ENCODE measurements at places on chromosomes 11 and 22.

DNA sequence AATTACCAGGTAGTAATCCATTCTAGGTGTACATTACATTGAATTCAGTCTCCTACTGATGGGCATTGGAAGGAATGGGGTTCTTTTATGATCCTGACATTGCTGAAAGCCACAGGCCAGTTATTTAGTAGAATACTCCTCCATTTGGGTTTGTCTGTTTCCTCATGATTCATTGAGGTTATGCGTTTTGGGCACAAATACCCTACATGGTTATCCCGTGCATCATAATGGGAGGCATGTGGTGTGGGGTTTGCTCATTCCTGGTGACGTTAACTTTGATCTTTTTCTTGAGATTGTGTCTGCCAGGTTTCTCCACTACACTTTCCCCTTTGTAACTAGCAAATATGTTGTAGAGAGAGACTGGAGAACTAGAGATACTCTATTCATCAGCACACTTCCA is 5.5 kb downstream of the FOLR3 start:
- no peak for DNase-seq

DNA sequence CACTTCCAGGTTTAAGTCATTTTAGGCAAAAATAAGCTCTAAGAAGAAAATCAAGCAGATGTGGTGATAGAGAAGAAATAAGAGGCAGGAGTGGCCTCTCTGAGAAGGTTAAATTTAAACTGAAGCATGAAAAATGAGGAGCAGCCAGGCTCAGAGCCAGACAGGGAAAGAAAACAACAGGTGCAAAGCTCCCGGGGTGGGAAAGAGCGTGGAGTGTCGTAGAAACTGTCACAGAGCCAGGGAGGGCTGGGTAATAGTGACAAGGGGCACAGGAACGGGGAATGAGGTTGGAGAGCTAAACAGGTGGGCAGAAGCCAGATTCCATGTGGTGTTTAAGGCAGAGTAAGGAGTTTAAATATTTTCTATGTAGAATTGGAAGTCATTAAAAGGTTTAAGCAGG is 132.1 kb upstream of the BLID start:
- DNase-seq: no peak

DNA sequence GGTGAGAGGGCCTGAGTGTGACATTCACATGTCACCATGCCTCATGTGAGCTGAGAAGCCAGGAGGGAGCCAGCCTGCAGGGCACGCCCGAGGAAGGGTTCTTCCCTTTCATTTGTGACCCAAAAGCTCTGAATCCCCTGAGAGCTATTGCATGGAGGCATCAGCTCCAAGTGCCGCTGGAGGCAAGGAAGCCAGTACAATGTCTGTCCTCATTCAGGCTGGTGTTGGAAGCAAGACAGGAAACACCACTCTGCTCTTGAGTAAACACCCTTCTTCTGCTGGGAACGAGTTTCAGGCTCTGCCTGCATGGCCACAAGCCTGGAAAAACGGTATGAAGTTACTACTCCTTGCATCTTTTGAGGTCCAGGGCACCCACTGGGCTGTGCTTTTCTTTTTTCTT is 83.8 kb upstream of the LARGE1 start:
- DNase-seq: no peak

- no peak for DNase-seq
These were observed 110.6 kb downstream of the TP53I11 start for GRCh38 chr11:44840085-44840478.

DNA sequence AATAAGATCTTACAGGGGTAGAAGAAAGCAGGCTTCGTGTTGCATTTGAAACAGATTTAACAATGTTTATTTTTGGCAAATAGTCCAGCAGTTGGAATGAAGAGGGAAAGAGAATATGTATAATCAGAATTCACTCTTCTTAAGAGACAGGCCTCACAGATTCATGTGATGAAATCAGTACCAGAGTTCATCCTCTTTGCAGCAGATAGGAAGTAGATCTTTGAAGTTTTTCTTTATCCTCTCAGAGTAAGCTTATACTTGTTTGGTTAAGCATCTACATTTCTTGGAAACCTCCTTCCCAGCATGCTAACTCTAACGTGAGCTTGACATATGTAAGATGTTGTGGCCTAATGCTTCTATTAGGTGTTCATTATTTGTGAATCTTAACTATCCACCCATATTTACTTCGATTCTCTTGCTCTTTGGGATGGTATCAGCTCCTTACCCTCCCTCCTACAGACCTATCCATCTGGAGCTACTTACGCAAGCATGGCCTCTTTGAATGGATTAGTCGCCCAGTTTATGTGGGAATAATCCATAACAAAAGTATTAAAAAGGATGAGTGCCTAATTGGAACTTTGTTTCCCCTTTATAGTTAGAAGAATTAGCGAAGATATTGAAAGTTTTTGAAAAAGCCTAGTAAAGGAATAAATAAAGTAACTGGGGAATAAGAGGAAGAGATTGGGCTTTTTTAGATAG is 80.1 kb downstream of the PRMT3 start:
- no peak for DNase-seq

DNA sequence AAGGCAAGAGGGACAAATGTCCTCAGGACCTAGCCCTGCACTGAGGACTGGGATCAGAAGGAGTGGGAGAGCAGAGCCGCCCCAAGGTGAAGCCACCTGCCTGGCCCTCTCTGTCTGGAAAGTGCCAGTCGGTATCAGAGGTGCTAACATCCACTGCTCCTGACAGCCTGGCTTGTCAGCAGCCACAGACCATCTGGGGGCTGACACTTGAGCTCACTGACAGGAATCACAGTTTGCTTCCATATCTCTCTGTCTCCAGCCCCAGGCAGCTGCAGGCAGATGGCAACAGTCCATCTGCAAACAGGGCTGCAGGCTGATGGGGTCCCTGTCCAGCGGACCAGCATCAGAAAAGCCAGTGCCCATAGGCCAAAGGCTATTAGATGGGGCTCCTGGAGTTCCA is 5.5 kb downstream of the OPCML start:
- DNase-seq: no peak

GRCh38 chr11:72343006-72343756 is 91.2 kb downstream of the CLPB start:
- DNase-seq: no peak

DNA sequence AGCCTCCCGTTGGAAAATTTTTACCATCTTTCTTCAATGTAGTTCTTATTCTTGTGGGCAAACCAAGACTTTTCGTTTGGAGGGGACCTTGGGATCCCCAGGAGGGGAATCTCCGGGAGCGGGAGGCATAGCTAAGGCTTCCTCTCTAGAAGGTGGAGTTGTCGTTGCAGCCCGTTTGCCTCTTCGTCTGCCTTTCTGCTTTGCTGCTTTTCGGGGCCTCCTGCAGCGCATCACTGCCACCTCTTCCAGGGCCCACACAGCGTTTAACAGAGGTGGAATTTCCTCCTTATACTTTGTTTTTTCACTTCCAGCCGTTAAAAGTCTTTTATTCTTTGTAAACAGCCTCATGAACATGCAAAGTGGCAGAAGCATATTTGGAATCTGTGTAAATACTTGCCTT is 3.5 kb upstream of the IFITM3 start:
- no peak for DNase-seq

GRCh38 chr22:34067031-34067430 is 146.8 kb upstream of the LARGE1 start:
- DNase-seq: no peak

GRCh38 chr22:44719586-44720368 is 17.8 kb downstream of the PRR5 start:
- no peak for DNase-seq

DNA sequence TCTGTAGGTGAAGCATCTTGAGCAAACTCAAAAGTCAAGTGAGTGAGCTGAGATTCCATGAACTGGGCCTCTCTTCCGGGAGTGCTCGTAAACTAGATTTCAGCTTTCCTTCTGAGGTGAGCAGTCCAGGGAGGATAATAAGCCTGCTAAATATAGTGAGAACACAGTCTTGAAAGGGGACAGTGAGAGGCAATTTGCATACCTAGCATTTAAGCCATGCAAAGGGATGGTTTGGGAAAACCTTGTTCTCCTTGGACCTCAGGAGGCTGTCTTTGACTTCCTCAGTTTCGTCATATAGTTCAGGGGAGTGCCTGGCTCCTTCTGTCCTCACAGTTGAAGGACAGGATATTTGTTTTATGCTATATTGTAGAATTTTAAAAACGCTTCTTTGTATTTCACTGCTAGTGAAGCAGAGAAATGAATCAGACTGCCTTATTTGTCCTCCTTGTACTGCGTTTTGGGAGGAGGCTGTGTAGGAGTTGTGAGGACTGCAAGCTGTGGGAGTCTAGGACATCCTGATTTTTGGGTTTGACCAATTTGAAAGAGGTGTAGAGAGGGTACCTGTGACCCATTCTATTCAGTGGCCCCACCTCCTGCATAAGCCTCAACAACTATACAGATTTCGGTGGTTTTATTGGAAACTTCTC is 11.0 kb upstream of the SORL1-AS1 start:
- DNase-seq: no peak

DNA sequence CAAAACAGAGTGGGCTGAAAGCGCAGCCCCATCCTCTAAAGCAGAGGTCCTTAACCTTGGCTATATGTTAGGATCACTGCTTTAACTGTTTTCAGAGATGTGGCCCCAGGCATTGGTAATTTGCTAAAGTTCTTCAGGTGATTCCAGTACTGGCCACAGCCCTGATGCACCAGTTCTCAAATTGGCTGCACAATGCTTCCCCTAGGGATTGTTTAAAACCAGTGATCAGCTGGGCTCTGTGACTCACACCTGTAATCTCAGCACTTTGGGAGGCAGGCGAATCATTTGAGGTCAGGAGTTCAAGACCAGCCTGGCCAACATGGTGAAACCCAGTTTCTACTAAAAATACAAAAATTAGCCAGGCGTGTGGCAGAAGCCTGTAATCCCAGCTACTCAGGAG is 8.4 kb upstream of the IRAG1 start:
- no peak for DNase-seq

DNA sequence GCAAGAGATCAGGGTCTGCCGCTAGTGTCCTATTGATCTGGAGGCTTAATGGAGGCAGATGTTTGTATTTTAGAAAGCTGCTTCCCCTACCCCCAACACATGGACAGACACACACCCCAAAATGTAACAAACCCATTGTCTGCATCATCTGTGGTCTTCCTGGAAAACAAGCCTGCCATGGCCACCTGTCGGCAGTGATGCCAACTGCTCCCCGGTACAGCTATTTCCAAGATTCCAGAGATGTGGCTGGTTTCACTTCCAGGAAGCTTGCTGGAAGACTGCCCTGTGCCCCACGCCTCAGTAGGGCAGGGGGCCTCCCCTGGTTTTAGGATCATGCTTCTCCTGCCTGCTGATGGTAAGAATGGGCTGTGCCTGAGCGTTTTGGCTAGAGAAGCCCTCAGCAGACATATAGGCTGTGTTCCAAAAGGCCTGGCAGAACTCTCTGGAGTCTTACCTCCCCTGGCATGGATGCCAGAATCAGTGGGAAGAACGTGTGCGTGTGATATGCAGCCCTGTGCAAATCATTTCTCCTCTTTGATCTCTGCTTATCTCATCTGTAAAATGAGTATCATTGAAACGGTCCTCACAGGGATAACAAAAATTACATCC is 108.6 kb downstream of the FBXO7 start:
- no peak for DNase-seq

DNA sequence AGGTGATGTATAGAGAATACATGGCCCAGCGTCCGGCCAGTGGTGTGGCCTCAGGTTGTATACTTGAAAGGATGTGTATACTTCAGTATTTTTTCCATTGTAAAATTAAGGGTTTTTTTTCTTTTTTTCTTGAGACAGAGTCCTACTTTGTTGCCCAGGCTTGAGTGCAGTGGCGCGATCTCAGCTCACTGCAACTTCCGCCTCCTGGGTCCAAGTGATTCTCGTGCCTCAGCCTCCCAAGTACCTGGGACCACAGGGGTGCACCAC is 15.8 kb downstream of the ZBTB16 start:
- DNase-seq: no peak

DNA sequence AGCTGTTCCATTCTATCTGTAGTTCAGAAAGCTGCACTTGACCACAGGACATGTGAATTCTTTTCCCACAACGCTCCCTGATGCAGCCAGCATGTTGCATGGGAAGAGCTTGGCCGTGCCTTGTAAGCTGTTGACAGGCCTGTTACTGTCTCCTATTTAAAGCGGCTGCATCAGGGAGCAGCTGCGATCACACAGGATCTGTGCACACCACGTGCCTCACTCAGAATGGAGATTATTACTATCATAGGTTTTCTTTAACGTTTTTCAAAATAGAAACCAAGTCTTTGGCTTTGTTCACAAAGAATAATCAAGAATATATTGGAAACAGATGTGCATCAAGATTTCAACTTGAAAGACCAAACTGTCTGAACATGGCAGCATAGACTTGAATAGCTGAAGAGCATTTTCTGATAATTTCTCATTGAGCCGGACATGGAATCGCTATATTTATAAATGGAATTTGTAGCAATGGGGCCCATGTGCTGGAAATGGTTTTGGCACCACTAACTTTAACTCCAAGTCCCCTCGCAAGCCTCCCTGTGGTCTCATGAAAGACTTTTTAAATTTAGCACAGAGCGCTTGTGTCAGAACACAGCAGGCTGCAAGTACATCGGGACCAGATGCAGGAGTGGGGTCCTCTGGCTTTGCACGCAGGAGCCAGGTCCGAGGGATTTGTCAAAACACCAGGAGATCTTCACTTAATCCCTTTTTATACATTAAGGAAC is 40.8 kb upstream of the MYO18B start:
- no peak for DNase-seq

- no peak for DNase-seq
These were observed 17.6 kb downstream of the MYH9 start for GRCh38 chr22:36369922-36370791.

- no peak for DNase-seq
These were observed 5.0 kb downstream of the PHLDB1 start for GRCh38 chr11:118612378-118612777.

GRCh38 chr11:115208808-115209259 is 295.4 kb downstream of the CADM1 start:
- DNase-seq: no peak

DNA sequence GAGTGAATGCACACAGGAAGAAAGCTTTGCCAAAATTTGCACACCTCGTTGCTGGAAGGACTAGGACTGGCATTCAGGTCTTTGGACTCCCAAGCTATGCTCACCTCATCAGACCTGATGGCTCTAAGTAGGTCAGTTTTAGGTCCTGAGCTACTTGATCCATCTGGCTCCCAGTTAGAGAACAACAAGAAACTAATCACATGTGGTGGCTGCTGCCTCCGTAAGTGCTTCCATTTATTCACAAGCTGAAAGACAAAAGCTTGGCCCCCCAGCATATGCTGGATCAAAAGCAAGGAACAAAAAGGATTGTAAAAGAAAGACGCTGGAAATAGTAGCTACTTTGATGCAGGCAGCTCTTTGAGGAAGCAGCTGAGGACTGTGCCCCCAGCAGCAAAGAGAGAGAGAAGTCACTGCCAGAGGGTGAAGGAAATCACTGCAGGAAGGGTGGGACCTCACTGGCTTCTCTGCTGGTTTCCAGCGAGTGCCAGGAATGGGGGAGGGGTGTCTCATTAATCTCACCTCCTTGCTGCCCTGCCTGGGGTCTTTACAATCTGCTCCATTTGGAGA is 268.9 kb downstream of the KIRREL3 start:
- DNase-seq: no peak

GRCh38 chr11:132718711-132719671 is 813.3 kb downstream of the OPCML start:
- peak; percentile 11 for DNase-seq

DNA sequence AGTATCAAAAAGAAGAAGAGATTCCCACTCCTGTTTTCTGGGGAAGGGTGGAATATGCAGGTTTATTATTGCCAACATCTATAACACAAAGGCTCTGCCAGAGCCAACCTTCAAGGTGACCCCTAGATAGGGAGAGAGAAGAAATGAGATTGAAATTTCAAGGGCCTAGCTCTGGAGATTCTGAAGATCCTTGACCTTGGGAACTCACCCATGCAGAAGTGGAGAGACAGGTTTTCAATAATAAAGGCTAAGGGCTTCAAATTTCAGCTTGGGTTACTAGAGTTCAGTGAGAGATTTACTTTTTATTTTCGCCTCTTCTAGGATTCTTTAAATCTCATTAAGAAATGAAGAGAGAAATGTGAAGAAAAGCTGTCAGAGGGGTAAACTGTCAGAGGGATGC is 98.4 kb downstream of the CD44 start:
- DNase-seq: no peak
